ENCODE measurements at places on chromosomes 16 and 17.

DNA sequence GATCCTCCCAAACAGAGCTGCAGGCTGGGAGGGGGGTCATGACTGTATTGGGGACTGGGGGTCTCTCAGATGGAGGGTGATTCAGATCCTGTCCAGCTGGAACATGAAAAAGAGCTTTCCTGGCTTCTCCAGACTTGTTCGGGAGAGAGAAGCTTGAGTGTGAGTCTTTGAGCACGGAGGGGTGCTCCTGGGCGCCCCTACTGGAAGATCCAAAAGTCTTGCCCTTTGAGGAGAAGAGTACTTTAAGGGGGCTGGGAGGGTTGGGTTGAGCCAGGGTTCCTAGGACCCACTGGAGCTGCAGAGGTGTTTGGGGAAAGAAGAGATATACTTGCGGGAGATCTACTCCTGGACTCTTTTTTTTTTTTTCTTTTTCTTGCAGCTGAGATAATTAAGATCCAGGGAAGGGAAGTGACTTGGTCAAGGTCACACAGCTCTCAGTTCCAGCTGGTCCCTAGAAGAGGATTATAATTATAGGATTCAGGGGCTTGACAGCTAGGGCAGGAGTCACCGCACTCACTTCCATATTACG, 8.4 kb downstream of the RARA start:
- DNase-seq, result peak; percentile 58

DNA sequence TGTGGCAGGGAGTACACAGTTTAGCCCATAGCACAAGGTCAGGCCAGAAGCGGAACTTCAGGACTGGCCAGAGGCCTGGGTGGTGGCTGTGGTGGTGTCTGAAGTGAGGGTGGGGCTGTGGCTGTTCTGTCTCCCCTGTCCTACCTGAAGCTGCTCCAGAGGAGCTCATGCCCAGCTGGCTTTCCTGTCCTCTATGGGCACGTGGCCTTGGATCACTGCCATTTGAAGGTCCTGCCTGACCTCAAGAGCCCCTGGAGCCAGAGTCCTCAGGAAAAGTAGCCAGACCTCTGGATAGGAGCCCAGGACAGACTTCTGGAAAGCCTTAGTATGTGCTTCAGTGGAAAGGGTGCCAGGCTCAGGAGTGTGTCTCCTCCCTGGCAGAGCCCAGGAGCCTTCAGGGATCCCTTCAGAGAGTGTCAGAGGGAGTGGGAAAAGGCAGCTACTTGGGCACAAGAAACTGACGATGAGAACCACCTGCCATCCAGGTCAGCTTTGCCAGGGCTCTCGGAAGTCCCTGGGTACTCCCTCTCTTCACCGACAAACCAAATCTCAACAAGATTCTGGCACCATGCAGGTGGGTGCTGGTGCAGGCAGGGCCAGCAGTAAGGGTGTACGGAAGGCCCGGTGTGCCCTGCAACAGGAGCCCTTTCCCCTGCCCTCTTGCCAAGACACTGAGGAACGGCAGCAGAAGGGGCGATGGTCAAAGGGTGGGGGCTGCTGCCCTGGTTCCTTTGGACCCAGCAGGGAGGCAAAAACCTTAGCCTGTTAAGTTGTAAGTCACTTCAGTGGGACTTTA, 153.7 kb downstream of the NTN1 start:
- no peak for DNase-seq

DNA sequence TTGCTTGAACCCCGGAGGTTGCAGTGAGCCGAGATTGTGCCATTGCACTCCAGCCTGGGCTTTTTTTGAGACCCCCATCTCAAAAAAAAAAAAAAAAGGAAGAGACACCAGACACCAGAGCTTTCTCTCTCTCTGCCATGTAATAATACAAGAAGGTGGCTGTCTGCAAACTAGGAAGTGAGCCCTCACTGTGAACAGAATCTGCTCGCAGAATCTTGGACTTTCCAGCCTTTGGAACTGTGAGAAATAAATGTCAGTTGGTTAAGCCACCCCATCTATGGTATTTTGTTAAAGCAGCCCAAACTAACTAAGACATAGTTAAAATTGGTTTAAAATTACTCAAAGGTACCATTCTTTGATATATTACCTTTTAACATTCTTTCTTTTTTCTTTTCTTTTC, 10.1 kb upstream of the STX1B start:
- no peak for DNase-seq

DNA sequence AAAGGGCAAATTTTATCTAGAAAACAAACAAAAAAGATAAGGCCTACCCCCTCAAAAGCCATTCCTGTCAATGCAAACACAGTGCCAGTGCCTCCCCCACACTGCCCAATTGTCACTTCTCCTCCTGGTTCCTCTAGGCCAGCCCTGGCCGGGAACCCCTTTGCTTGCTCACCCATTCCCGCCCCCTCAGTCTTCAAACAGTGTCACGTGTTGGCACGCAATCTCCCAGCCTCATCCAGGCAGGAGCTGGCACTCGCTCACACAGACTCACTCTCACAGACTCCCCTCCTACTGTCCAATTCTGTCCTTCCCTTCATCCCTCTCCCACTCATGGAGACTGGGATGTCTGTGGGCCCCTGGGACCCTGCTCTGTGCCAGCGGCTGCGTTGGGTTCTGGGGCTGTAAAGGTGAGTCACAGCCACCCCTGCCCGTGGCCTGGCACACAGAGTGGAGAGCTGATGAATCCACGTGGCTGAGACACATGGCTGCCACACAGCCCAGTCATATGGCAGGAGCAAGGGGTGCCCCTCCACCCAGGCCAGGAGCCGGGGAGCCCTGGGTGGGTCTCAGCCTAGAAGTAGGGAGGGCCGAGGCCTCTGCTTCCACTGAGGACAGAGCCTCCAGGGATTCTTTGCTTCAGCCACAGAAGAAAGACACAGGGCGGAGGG, 54.8 kb downstream of the VAC14 start:
- DNase-seq, result no peak

GRCh38 chr17:80742581-80743180, 198.0 kb downstream of the RPTOR start:
- DNase-seq, result no peak

DNA sequence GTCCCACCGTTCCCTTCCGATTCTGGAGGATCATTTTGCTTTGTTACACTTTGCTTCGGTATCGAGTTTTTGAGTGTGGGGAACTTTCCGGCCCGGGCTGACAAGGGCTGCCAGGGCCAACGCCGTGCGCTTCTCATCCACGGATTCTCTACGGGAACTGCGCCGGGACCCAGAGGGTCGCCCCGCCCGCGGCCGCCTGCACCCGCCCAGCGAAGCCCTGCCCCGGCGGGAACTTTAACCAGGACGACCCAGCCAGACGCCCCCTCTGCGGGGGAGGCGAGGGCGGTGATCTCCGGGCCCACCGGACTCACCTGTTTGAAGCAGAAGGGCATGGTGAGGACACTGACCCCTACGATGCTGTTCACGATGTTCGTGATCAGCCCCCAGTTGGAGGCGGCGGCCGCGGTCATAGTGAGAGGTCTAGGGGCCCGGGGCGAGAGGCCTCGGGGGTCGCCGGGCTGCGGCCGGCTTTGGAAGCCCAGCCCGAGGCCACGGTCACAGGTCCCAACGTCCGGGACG, 536 bp downstream of the SLC38A10 start:
- DNase-seq, result peak; percentile 32

- no peak for DNase-seq
Observed at GRCh38 chr16:56852401-56852730, 12.6 kb upstream of the SLC12A3 start.

DNA sequence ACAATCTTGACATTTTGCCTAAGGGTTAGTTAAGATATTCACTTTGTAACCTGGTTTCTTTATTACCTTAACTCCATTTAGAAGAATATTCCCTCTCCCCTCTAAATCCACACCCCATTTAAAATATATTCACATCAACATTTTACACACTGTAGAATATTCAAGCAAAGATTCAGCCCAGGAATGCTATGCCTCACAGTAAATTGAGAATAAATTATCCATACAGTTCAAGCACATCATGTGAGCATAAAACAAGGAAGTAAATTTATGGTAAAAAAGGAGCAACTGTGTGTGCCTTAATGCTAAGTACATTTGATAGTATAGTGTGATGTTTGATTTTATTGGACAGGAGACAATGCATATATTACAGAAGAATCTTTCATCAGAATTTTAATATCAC, 806.6 kb upstream of the KIF2B start:
- no peak for DNase-seq

DNA sequence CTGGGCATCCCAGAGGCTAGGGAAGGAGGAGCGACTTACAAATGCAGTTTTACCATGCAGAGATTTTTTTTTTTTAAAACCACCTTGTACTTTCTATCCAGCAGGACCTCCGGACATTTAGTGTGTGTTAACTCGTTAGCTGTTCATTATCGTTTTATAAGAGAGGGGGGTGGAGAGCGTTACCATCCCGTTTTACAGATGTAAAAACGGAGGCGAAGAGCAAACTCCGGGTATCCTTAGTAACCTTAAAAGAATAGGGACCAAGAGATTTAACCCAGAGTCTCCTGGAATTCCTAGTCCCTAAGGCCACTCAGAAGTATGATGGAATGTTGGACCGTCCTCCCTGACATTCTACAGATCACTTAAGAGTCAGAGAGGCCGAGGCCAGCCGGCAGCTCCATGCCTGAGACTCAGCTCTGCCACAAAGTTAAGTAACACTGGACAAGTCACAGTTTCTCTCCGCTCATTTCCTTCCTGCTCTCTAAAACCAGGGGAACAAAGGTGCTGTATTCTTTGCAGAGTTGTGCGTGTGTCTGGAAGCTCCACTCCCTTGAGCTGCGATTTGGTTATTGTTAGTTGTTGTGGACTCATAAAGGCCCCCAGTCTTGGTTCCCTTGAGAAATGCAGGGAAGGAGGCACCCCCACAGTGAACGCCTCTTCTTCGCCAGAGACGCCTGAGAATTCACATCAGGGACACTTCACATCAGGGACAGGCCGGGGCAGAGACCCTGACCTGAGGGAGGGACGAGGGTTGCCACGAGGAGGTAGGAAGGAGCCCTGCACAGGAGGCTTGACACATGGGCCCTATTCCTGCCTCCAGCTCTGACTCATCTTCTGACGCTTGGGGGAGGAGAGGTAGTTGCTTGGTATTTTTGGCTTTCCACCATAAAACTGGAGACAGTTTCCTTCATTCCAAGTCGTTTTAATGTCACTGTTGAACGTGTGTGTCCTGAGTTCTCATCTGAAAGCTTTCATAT, 1.2 kb downstream of the DUSP14 start:
- peak; percentile 27 for DNase-seq

DNA sequence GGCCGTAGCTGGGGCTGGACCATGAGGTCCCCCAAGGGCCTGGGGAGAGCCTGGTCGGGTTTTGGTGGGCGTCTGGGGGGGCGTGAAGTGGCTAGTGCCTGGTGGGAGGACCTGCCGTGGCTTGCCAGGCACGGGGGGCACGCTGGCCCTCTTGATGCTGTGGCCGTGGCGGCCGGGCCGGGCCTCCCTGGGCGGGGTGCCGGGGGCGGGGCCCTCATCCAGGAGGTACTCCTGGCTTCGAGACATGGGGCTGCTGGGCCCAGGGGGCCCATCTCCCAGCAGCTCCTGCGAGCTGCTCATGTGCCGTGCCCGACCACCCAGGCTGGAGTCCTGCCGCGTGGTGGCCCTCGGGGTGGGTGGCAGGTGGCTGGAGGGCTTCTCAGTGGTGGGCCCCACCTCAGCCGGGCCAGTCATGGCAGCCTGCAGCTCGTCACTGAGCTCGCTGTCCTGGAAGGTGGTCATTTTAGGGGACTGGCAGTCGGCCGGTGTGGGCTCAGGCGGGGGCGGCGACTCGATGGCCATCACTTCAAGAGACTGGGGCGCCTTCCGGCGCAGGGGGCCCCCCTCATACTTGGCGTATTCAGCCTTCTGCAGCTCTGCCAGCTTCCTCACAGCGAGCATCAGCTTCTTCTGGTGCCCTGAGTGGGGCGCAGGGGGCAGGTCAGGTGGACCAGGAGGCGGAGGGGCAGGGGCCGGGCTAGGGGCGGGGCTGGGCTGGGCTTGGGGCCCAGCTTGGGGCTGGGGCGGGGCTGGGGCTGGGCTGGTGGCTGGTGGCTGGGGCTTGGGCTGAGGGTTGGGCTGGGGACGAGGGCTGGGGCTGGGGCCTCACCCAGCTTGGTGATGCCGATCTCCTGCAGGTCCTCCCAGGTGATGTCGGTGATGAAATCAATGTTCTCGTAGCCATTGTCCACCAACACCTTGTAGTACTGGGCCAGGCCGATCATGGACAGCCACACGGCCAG, 15.2 kb downstream of the CASKIN1 start:
- no peak for DNase-seq

GRCh38 chr16:84913315-84913714, 93.5 kb downstream of the CRISPLD2 start:
- DNase-seq, result no peak

- no peak for DNase-seq
Observed at GRCh38 chr17:14768923-14769322, 468.0 kb downstream of the HS3ST3B1 start.

GRCh38 chr16:54201200-54201599, 85.4 kb downstream of the IRX3 start:
- DNase-seq, result no peak

DNA sequence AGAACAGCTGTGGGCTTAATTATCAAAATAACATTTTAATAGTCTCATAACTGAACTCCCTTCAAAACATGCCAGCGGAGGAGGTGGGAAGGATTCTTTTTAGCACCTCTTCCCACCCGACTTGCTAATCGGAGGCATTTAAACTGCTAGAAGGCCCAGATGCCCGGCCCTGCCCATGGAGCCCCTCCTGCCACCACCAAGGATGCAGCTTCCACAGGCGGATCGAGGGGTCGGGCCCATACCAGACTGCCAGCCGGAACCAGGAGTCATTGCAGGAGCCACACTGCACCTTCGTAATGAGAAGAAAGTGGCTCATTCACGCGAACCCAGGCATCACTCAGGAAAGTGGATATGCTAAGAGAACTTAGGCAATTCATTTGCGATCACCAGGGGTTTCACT, 201.2 kb downstream of the C16orf78 start:
- DNase-seq, result no peak

GRCh38 chr16:75317101-75317522, 65.7 kb upstream of the BCAR1 start:
- DNase-seq, result no peak

DNA sequence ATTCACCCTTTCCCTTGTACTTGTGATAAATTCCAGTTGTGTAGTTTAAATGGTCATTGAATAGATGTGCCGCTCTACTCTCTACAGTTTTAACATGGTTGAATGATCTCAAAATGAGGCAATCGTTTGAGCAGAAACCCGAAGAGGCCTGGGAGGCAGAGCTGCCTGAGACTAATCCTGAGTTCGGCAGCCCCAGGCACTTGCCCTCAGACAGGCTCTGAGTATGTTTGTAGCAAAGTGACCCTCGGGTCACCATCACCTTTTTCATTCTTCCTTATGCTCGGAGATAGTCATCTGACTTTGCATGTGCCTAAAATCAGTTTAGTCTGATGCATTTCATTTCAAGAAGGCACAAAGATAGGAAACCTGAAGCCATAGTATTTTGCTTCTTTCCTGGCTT, 184.0 kb upstream of the RBFOX1 start:
- DNase-seq, result no peak

GRCh38 chr17:18009609-18010420, 29.2 kb downstream of the ATPAF2 start:
- no peak for DNase-seq

GRCh38 chr17:81684442-81684911, 666 bp downstream of the HGS start:
- no peak for DNase-seq

- no peak for DNase-seq
Observed at GRCh38 chr16:16021020-16021419, 71.6 kb downstream of the ABCC1 start.

- no peak for DNase-seq
Observed at GRCh38 chr16:19282101-19282500, 3.4 kb upstream of the CLEC19A start.
